Cerebellar nuclear complex (tissue), 1 donor: ENCODE measurements at places on chromosomes 4 and X.

GRCh38 chrX:40127052-40127451 lies 29.3 kb upstream of the BCOR start:
- DNase-seq, result no peak

- DNase-seq, result no peak
Observed at GRCh38 chrX:133792198-133792953, 193.0 kb downstream of the GPC3 start.

DNA sequence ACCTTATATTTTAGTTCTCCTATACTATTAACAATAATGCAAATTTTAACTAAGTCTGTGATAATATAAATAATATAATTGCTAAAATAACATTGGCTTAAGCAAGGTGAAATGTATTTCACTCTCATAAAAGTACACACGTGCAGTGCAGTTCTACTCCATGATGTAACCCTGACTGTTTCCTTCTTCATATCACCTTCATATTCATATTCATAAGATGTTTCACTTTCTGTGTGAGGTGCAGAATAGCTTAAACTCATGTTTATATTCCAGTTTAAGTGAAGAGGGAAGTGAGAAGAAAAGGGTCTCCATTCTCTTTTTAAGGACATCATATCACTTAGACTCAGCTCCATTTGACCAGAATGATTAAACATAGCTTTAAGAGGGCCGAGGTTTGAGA lies 1810.0 kb upstream of the PCDH10 start:
- no peak for DNase-seq

GRCh38 chrX:40267334-40268187 lies 169.8 kb upstream of the BCOR start:
- DNase-seq, result no peak

DNA sequence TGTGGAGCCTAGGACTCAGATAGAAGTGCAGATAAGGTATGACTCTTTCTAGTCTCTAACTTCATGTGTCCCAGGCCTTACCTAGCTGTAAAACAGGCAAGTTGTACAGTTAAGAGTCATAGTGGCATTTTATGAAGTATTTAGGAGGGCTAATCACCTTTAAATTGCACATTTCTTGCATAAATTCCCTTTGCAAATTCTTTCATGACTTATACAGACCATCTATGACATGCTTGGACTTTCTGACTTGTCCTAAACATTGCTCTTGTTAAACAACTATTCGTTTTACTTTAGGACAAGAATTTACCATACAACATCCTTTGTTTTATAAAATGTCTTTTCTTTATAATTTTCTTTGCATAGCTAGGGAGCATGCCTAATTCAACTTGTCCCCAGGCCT lies 7.8 kb upstream of the RRAGB start:
- DNase-seq, result no peak

DNA sequence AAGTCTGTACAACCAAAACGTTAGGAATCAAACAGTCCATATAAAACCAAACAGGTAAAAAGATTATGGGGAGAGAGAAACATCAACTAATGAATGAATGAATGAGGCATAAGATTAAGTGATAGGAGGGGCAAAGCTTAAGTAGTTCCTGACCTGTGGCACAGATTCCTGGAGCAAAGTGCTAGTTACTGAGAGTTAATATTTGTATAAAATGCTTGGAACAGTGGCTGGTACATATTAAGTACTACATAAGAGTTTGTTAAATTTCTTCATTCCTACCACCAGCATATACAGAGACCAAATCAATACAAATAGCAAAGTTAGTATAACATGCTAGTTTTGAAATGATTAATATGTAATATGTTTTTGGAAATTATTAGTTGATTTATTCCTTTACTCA lies 363.7 kb downstream of the ADAM29 start:
- DNase-seq, result no peak

DNA sequence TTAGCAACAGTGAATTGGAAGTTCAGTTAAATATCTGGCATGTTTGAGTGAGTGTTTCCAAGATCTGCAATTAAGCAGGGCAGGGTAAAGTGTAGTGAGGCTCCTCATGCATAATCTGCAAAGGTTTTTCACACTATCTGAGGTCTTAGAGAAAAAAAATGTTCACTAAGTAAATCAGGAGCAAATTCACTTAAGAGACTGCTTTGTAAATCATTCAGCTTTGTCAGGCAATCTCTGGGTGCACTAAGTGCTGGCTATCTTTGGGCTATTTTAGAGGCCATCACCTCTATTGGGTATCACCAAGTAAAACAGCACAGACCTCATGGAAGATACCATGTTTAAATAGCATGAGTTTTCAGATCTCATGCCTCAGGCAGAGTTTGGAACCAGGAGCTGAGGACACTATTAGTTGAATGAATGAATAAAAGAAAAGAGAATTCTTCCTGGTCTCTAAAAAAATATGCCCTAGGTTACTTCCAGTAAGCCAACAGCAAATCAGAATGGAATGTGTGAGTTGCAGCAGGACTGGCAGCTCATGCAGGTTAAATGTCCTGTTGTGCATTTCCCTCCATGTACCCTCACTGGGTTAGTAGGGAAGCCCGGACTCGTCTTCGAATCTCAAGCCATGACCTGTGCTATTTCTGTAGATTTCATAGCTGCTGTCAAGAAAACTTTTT lies 195.3 kb downstream of the KCNIP4 start:
- no peak for DNase-seq

GRCh38 chrX:12919051-12919450 lies 12.6 kb downstream of the TLR8 start:
- no peak for DNase-seq

- DNase-seq, result no peak
Observed at GRCh38 chr4:127849505-127850234, 31.0 kb upstream of the PLK4 start.

GRCh38 chr4:7358100-7358735 lies 76.5 kb downstream of the PSAPL1 start:
- no peak for DNase-seq

GRCh38 chr4:121154103-121154515 lies 10.0 kb downstream of the TNIP3 start:
- no peak for DNase-seq

DNA sequence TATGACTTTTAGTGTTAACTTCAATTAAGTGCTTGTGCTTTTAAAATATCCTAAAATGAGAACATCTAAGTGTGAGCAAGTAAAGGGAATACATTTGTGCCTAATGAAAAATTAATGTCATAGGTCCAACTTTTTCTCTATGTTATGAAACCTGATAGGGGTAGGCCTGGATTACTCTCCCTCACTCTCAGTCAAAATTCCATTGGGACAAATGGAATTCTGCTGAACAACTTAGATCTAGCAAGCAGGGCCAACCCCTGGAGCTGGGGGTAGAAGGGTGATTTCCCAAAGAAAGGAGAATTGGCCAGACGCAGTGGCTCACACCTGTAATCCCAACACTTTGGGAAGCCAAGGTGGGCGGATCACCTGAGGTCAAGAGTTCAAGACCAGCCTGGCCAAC lies 67.4 kb downstream of the EDNRA start:
- no peak for DNase-seq

DNA sequence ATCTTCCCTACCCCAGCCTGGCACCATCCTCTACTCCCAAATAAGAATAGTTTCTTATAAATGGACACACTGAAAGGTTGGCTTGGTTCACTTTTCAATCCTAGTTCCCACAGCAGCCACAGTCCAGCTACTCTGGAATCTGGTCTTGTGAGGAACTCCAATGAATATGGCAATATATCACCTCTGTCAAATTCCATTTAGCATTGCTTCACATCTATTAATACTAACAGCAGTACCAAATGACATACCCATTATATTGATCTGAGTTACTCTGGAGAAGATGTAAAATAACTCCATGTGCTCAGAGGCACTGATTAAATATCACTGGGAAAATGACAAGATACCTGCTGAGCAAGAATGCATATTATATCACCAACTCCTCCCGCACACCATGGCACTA lies 8.6 kb downstream of the OPHN1 start:
- no peak for DNase-seq

DNA sequence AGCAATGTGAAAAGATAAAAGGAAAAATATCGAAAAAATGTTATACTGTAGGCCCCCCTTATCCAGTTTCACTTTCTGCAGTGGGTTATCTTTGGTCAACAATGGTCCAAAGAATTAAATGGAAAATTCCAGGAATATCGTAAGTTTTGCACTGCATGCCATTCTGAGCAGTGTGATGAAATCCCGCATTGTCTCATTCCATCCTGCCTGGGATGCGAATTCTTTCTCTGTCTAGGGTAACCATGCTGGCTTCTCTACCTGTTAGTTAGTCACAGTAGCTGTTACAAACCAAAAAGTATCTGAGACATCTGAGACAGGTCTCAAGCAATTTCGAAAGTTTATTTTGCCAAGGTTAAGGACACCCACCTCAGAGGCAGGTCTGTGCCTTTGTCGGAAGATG lies 170.3 kb downstream of the COX18 start:
- DNase-seq, result no peak

DNA sequence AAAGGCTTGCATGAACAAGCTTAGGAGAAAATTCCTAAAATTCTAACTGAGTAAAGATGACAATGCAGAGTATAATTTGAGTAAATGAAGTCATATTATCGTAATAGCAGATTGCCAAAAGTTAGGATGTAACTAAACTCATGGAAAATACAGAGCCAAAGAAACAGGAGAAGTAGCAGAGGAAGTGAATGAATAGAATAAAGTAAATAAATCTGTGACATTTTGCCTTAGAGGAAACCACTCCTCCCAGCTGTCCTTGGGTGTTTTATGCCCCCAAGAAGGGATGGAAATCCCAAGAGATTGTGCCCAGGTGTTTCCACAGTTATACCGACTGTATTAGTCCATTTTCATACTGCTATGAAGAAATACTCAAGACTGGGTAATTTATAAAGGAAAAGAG lies 1.9 kb upstream of the BMX start:
- DNase-seq, result no peak

DNA sequence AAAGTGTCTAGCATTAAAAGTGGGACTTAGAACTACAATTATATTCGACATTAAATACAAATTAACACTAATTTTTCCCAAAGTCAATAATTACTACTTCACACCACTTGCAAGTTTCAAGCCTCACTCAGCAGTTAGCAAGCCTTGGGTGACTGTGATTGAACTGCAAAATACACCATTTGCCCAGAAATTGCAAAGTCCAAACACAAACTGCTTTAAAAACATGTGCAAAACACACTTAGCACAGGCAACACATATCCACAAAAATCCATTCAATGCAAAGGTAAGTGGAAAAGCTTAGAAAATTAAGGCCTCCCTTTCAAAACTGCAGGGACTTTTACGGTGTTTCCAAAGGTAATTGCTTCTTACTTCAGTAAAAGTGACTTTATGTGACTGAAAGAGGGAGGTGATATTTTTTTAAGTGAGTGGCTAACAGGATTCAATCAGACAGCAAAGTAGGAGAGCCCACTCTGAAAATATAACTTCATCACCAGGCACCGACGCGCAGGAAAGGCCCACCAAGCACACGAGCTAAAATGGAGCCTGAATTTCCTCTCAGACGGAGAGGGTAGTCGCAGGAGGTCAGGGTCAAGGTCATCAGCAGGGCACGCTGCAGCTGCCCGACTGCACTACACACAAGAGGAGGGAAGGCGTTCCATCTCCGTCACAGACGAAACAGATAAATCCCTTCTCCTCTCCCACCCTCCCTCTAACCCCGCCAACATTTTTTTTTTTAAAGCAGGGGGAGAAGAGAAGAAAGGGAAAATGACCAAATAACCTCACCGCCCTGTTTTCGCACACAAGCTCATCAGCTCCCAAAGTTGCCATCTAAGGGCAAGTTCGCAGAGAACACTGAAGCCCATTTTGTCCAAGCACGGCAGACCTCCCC lies 3.1 kb downstream of the ZNF827 start:
- DNase-seq, result no peak

GRCh38 chrX:123771449-123772064 lies 38.7 kb upstream of the THOC2 start:
- DNase-seq, result no peak

GRCh38 chr4:113827285-113827684 lies 65.7 kb upstream of the CAMK2D start:
- no peak for DNase-seq

GRCh38 chr4:177385576-177386277 lies 56.5 kb downstream of the AGA start:
- no peak for DNase-seq

DNA sequence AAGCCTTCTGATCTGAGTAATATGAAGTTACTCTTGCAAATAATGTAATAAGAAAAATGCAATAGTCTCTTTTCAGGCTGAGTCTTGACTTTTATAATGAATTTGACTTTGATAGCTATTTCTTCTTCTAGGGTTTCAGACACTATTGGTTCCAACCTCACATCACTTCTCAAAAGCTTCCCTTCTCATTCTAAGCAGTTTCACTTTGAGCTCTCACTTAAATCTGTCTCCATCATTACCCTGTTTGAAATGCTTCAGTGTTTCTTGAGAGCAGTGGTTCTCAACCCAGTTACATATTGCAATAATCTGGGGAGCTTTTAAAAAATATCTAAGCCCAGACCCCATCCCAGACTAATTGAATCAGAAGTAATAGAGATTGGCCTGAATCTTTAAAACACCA lies 40.5 kb upstream of the BMP2K start:
- no peak for DNase-seq

GRCh38 chrX:11640089-11640488 lies 25.6 kb downstream of the ARHGAP6 start:
- no peak for DNase-seq

GRCh38 chr4:84403656-84404055 lies 95.4 kb downstream of the NKX6-1 start:
- DNase-seq, result no peak

- no peak for DNase-seq
Observed at GRCh38 chr4:151000747-151001429, 14.2 kb downstream of the LRBA start.

- no peak for DNase-seq
Observed at GRCh38 chr4:98094118-98094517, 49.2 kb downstream of the STPG2 start.

GRCh38 chrX:79270401-79270800 lies 96.7 kb downstream of the ITM2A start:
- DNase-seq, result no peak

DNA sequence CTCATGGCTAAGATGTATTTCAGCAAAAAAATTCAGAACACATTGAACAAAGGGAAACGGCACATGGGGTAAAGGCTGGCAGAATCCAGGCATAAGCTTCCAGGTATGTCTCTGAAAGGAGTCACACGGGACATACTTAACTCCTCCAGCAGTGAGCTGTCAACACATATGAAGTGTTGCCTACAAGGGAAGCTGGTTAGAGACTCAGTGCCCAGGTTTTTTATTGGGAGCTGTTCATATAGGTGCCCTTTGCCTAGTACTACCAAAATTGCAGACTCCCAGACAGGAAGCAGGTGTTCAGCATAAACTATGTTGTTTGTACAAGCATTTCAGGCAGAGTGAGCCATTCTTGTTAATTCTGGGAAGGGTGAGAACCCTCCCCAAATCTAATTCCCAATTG lies 77.4 kb upstream of the PUDP start:
- no peak for DNase-seq

- DNase-seq, result no peak
Observed at GRCh38 chr4:6468376-6468775, 4.0 kb downstream of the PPP2R2C start.

DNA sequence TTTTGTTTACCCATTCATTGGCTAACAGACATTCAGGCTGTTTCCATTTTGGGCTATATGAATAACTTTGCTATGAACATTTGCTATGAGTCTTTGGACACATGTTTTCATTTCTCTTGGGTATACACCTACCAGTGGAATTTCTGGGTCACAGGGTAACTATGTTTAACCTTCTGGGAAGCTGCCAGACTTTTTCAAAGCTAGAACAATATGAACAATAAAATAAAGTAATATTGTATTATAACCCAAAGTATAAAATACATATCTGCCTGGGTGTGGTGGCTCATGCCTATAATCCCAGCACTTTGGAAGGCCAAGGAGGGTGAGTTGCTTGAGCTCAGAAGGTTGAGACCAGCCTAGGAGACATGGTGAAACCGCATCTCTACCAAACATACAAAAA lies 90.6 kb downstream of the DLG3 start:
- no peak for DNase-seq
